Head of caudate nucleus (tissue), 42 donors: ENCODE measurements at places on chromosomes 11 and 22.

DNA sequence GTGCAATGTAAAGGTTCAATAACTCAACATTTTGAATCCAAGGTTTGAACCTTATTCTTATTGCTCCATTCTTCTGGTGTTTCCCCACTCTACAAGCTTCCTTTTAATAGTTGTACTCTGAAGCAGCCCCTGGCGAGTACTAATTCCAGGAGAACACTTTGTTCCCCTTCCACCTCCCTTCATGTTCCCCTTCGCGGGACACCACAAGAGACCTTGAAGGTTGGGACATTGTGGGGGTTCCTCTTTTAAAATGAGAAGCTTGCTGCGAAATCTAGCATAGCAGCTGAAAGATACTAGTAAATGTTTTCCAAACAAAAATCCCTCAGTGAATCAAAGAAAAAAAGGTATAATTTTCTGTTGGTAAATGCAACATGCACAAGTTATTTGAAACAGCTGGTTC, 626.3 kb upstream of the LRRC4C start:
- no peak for DNase-seq

- no peak for DNase-seq
Measured at GRCh38 chr11:86524620-86525352, 147.6 kb downstream of the ME3 start.

DNA sequence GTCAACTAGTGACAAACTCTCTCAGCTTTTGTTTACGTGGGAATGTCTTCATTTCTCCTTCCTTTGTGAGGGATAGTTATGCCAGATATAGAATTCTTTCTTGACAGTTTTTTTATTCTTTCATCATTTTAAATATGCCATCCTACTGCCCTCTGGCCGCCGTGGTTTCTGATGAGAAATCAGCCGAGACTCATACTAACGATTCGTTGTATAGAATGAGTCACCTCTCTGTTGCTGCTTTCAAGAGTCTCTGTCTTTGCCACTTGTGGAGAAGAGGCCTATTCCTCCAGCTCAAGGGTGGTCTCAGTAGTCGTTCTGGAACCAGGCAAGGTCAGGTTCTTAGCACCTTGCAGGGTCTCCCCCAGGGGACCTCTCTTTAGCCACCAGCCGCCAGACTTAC, 8.0 kb downstream of the MYO7A start:
- DNase-seq: no peak

GRCh38 chr22:20013382-20013871, 3.2 kb downstream of the ARVCF start:
- DNase-seq: peak; percentile 62

GRCh38 chr22:43272869-43273318, 70.3 kb downstream of the SCUBE1 start:
- no peak for DNase-seq

GRCh38 chr11:130636722-130637464, 188.4 kb downstream of the ADAMTS15 start:
- no peak for DNase-seq

DNA sequence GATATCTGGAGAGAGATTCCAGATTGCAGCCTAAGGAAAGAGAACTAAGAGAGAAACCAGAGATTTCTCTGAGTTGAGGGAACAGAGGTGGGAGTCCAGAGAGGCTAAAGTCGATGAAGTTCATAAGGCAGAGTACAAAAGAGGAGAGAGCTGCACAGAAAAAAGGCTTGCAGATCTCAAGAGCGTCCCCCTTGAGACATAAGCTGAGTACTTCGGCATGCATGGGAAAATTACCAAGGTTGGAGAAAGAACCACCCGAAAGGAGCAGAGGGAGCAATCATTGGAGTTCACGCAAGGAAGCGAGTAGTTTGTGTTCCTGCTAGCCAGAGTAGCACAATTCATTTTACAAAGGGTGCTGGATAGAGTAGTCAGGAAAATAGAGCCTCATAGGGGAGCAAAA, 293.5 kb downstream of the TMEM135 start:
- no peak for DNase-seq

- DNase-seq: no peak
Measured at GRCh38 chr22:41249442-41249841, 8.7 kb upstream of the CHADL start.

- DNase-seq: no peak
Measured at GRCh38 chr11:96841792-96842191, 452.0 kb downstream of the JRKL start.

- no peak for DNase-seq
Measured at GRCh38 chr11:8266246-8267241, 2.9 kb upstream of the LMO1 start.

DNA sequence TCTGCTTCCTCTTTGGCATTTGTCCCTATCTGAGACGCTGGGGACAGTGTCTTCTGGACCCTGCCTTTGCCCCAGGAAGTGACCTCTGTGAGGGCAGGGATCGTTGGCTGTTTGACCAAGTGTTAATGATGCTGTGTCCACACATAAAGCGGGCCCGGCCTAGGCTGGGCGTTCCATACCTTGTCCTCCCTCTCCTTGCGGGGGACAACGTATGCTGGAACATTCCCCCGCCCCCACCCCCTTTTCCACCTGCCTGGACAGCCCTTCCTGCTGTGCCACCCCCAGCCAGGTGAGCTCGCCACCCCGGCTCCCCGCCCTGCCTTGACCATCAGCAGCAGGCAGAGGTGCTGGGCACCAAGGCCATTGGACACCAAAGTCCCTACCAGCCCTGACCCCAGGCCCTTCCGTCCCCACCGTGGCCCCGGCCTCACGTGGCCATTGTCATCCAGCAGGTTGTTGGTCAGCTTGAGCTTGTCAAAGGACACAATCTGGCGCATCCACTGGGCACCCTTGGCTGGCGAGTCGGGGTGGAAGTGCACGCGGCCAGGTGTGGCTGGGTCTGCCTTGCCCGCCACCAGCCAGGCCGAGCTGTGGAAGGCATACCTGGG, 4.1 kb upstream of the NUDT8 start:
- DNase-seq: peak; percentile 8

DNA sequence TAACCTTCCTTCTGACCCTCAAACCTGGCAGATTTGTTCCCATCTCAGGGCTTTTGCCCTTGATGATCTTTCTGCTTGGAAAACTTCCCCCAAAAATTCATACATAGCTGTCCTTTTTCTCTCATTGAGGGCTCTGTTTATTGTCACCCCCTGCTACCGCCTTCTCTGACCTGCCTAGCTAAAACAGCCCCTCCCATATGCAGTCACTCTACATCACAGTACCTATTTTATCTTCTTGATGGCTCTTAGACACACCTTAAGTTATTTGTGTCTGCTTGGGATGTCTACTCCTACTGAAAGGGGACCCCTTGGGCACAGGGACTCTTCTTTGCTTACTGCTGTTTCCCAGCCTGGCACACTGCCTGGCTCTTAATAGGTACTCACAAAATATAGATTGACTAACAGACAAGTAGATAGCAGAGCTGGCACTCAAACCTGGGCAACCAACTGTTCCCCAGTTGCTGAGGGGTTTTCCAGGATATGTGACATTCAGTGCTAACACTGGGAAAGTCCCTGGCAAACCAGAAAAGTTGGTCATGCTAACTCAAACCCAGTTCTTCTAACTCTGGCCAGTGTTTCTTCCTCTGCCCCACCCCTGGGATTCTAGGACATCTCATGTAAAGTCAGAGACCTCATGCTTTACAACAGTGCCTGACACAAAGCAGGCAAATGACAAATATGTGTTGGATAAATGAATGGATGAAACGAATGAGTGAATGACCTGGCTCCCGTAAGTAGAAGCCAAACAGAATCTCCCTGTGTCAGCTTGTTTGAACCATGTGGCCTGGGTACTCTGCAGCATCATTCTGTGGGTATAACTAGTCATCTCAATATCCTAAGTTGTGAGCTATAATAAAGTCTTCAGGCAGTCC, 19.8 kb upstream of the FJX1 start:
- DNase-seq: no peak

DNA sequence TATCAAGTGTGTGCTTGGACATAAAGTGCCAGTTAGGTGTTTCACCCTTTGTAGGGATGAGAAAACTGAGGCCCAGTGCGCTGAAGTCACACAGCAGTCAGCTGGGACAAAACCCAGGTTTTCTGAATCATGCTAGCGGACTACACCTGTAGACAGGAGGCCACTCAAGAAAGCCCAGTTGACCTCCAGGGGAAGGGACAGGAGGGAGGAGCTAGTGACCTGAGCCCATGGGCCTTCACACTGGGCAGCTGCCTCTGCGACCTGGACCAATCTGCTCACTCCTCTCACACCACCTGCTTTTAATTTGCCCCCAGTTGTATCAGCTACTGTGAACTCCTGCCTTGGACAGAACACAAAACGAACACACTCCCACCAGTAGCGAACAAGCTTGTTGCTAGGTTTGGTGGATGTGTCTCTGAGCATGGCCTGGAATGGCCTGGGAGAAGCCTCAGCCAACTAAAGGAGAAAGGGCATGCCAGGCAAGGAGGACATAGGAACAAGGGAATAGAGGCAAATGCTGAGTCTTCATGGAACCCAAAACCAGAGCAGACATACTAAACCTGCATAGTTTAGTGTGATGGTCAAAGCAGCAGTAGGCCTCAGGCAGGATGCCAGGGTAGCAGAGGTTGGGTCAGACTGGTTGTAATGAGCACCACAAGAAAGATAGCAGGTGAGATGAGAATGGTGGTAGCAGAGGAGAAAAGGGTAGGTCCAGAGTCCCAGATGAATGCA, 7.2 kb downstream of the LMO1 start:
- DNase-seq: no peak

GRCh38 chr22:45819305-45819704, 147.7 kb downstream of the ATXN10 start:
- DNase-seq: no peak

GRCh38 chr11:19352072-19352770, 111.5 kb upstream of the E2F8 start:
- DNase-seq: no peak

GRCh38 chr11:130671801-130672700, 223.6 kb downstream of the ADAMTS15 start:
- no peak for DNase-seq

DNA sequence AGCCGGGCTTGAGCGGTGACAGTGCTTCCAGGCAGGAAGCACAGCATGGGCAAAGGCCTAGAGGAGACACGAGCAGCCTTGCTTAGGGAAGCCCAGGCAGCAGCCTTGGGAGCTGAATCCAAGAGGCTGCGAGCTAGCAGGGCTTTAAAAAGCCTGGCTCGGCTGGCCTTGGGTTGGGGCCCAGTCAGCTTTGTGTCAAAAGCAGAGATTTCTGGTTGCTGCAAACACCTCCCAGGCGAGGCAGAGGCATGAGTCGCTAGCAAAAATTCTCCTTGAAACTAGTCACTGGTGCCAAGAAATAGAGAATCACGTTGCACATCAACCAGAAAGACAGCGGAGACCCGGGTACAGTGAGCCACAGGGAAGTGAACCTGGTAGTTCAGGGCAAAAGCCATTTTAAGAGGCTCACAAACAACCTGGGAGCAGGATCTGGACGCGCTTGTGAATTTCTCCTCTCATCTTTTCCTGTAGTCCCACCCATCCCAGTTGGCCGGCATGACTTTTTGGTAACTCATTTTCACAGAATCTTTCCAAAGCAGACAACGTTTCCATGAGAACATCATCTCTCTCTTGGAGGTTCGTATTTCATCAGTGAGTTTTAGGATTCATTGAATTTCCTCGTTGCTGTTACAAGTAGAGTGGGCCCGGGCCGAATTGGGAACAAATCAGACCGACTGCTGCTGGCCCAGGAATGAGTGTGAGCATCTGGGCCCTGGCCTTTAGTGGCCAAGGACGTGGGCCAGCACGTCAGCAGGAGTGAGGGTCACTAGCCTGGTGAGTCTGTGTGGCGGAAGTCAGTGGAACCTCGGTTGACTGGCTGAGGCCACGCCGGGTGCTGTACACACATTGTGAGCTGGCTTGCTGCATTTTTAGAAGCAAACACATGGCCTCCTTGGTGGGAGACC, 16.4 kb upstream of the FGF4 start:
- peak; percentile 42 for DNase-seq

DNA sequence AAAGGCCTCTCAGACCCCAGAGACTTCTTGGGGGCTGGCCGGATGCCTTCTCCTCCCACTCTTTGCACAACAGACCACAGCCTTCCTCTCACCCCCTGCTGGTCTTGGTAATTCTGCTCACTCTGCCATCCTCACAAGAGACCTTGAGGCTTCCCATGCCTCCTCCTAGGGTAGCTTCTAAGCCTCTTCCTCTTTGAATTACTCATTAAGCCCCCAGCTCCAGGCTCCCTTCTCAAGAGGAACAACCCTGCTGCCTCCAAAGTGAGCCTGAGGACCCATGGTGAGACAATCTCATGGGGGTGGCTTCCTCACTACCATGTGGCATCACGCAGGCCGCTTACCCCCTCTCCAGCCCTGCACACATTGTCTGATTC, 184.6 kb upstream of the SYT13 start:
- DNase-seq: no peak

GRCh38 chr11:133409799-133410198, 122.5 kb downstream of the OPCML start:
- no peak for DNase-seq

- DNase-seq: peak; percentile 60
Measured at GRCh38 chr22:30005213-30005857, 74.9 kb upstream of the HORMAD2 start.
